ENCODE measurements at places on chromosomes 12 and 14.
A peak's percentile ranks its signal among the peaks of the same experiment; 100 is the strongest.

DNA sequence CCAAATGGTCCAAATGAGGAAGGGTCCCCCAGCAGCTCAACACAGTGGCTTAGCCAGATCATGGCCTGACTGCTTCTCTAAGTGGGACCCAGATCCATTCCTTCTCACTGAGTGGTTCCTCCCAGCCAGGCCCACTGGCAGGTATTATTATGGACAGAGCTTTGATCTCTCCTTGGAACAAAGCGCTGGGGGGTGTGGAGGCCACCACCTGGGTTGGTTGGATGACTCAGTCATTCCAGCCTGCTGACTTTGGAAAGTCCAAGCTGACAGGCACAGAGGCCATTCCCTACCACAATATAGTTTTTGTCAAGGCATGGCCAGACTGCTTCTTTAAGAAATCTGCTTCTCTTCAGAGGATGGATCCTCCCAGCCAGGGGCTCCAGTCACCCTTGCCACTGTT, 341.1 kb downstream of the BTG1 start:
- H3K27ac ChIP-seq: no peak overlapping the region
- no peaks in the 10 kb centered on the region for H3K36me3 ChIP-seq
- no peak overlapping the region for H3K4me3 ChIP-seq
- no peaks in the 10 kb centered on the region for H3K27me3 ChIP-seq

DNA sequence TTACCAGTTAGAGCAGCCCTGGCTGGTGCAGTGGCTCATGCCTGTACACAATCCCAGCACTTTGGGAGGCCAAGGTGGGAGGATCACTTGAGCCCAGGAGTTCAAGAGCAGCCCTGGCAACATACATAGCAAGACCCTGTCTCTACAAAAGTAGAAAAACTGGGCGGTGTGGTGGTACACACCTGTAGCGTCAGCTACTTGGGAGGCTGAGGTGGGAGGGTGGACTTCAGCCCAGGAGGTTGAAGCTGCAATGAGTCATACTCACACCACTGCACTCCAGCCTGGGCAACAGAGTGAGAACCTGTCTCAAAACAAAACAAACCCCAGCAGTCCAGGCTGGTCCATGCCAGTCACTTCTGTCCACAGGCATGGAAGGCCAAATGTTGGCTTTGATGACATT, 7.4 kb downstream of the COX14 start:
- H3K27ac ChIP-seq: no peak overlapping the region
- no peaks in the 10 kb centered on the region for H3K27me3 ChIP-seq
- no peak overlapping the region for H3K4me3 ChIP-seq
- H3K4me1 ChIP-seq: peaks cover 21% of the 10 kb centered on the region
- no peak for DNase-seq

GRCh38 chr14:93036652-93037345, 78.9 kb downstream of the ITPK1 start:
- no peaks in the 10 kb centered on the region for H3K36me3 ChIP-seq
- peaks cover 94% of the 10 kb centered on the region for H3K4me1 ChIP-seq
- H3K27ac ChIP-seq: peak overlapping the region; percentile 88
- H3K4me3 ChIP-seq: no peak overlapping the region

GRCh38 chr14:70812124-70812818, 3.0 kb upstream of the MAP3K9 start:
- no peaks in the 10 kb centered on the region for H3K4me1 ChIP-seq
- no peak overlapping the region for H3K4me3 ChIP-seq
- H3K36me3 ChIP-seq: no peaks in the 10 kb centered on the region

- H3K4me1 ChIP-seq: peaks cover 24% of the 10 kb centered on the region
- peaks cover 3% of the 10 kb centered on the region for H3K27me3 ChIP-seq
- no peak overlapping the region for H3K27ac ChIP-seq
- no peak overlapping the region for H3K4me3 ChIP-seq
- DNase-seq: no peak
These were observed 4.3 kb downstream of the BCAT1 start for GRCh38 chr12:24944601-24944975.

DNA sequence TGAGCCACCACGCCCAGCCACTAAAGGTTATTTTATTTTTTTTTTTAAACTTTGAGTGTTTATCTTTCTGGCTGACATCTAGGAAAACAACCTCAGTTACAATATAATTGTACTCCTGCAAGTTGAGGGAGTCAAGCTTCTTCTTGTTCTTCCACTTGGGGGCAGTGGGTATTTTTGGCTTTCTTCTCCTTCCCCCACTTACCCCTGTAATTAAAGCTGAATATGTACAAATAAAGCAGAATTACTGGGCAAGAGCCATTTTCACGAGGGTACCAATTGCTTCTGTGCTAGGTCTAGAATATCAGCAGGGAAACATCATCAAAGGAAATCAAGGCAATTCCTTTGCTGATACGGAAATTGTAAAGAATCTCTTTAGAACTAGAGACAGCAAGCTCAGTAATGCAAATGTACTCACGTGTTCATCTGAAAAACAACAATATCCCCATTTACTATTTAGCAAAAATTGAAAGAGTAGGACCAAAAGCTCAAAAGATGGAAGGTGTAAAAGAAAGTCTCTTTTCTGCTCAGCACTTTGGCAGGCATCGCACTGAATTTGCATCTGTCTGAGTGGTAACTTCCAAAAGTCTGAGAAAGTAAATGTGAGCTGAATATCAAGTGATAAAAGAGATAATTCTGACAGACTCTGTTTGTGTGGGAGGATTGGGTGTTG, 72.8 kb downstream of the TAOK3 start:
- no peak overlapping the region for H3K27ac ChIP-seq
- DNase-seq: no peak
- H3K36me3 ChIP-seq: no peaks in the 10 kb centered on the region
- no peaks in the 10 kb centered on the region for H3K27me3 ChIP-seq

DNA sequence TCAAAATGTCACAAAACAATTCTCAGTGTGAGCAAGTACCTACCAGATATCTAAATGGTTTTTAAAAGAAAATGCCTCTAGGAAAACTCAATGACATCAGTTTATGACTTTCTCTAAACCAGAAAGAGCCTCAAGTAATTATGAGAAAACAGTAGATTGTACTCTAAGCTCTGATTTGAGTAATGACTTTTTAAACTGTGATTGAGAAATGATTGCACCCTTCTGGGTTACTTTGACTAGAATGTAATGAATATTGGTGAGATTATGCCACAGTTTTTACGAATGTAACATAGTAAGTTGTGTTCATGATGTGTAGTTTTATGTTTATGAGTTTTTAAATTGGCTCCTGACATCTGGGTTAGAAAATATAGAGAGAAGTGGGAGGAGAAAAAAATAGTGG, 68.8 kb downstream of the ALX1 start:
- no peaks in the 10 kb centered on the region for H3K4me1 ChIP-seq
- no peak overlapping the region for H3K27ac ChIP-seq
- no peaks in the 10 kb centered on the region for H3K27me3 ChIP-seq
- no peak for DNase-seq

DNA sequence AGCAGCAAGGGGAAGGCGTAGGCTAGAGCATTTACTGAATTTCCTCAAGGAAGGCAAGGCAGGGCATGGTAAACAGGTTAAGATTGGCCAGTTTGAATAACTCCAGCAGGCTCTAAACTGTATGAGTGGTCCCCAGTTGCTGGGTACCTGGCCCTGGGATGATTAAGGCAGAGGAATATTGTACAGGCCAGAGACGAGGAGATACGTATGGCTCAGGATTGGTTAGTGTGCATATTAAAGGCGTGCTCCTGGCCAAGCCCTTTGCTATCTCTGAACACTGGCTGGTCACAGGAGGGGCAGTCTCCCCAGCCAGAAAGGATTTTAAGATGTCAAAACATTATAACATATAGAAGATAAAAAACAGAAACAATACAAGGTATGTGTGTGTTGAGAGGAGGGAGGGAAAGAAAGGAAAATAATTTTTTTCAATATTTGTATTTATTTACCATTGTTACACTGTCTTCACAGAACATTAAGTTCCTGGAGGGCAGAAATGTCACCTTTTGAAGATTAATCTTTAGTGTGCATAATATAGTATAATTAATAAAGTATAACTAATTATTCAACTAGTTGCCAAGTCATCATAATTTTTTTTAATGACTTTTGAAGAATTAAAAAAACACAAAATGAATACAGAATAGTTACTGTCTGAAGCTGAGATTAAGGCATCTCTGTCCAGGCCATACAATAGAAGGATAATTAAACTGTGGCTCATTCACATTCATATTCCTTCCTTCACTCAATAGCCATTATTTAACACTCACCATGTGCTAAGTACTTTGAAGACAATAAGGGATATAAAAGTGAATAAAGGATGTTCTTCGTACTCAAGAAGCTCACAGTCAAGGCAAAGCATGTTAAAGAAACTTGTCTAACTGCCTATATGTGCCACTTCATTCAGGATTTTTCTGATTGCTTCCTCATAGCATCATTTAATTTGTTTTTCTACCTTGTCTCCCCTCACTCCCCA, 41.9 kb downstream of the DCP1B start:
- peaks cover 15% of the 10 kb centered on the region for H3K36me3 ChIP-seq
- H3K4me1 ChIP-seq: peaks cover 3% of the 10 kb centered on the region
- DNase-seq: no peak
- no peak overlapping the region for H3K4me3 ChIP-seq
- H3K27ac ChIP-seq: no peak overlapping the region
- H3K27me3 ChIP-seq: no peaks in the 10 kb centered on the region

- no peaks in the 10 kb centered on the region for H3K27me3 ChIP-seq
- peak overlapping the region; percentile 92 for H3K27ac ChIP-seq
- peak; percentile 28 for DNase-seq
- H3K4me3 ChIP-seq: peak overlapping the region; percentile 79
- peaks cover 11% of the 10 kb centered on the region for H3K4me1 ChIP-seq
These were observed 1.7 kb downstream of the ANGEL1 start for GRCh38 chr14:76810953-76811400.

DNA sequence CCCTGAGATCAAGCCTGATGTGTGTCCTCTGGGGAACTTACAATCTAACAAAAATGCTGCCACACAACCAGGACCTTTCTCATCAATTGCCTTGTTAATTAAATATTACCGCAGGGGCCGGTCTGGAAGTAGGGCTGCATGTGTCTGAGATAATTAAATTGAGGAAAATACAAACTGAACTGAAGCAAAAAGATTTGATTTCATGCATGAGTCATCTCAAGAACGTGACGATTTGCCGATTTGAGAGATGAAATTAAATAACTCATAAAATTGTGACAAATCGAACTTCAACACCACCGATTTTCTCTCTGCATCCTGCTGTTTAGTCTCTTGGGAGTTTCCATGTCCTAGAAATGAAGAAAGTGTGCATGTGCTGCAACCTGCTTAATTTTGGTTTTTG, 94.6 kb upstream of the DAAM1 start:
- H3K27ac ChIP-seq: no peak overlapping the region
- no peak for DNase-seq
- H3K36me3 ChIP-seq: no peaks in the 10 kb centered on the region
- H3K27me3 ChIP-seq: peaks cover 18% of the 10 kb centered on the region

GRCh38 chr12:30598889-30599288, 96.8 kb downstream of the IPO8 start:
- H3K27me3 ChIP-seq: no peaks in the 10 kb centered on the region
- no peaks in the 10 kb centered on the region for H3K36me3 ChIP-seq
- no peak overlapping the region for H3K4me3 ChIP-seq
- no peak overlapping the region for H3K27ac ChIP-seq
- DNase-seq: no peak

DNA sequence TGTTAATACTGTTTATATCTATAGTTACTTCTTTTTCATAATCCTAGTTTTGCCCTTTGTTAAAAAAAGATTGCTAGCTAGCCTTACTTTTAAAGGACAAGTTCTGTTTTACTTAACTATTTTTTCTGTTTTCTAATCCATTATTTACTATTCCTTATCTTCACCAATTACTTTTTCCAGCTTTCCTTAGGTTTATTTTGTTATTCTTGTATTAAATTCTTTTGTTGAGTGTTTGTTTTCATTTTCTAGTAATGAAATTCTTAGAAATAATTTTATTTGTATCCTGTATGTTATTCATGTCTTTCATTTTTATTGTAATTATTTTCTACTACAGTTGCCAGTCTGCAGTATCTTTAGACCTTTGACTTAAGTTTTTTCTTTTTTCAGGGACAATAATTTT, 45.7 kb upstream of the GXYLT1 start:
- H3K36me3 ChIP-seq: peaks cover 52% of the 10 kb centered on the region
- no peak overlapping the region for H3K4me3 ChIP-seq
- peaks cover 3% of the 10 kb centered on the region for H3K4me1 ChIP-seq

- H3K27ac ChIP-seq: no peak overlapping the region
- DNase-seq: no peak
- H3K4me3 ChIP-seq: no peak overlapping the region
- no peaks in the 10 kb centered on the region for H3K4me1 ChIP-seq
These were observed 724.8 kb downstream of the C12orf50 start for GRCh38 chr12:87304406-87304805.

DNA sequence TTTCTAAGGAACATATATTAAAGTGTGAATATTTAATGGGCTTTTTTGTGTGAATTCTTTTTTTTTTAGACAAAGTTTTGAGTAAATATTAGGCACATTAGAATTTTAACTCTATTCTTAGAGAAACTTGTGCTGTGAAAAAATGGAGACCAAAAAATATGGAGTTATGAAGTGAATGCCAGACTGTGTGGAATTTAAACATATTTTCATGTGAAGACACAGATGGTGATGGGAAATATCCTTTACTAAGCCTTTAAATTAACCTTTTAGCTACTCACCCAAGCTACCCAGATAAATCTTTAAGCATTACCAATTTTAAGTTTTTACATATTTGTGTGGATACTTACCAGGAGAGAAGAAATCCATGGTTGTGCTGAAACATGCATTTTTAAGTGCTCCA, 148.8 kb upstream of the OTX2 start:
- H3K27ac ChIP-seq: no peak overlapping the region
- no peaks in the 10 kb centered on the region for H3K4me1 ChIP-seq
- H3K27me3 ChIP-seq: no peaks in the 10 kb centered on the region
- no peak for DNase-seq

DNA sequence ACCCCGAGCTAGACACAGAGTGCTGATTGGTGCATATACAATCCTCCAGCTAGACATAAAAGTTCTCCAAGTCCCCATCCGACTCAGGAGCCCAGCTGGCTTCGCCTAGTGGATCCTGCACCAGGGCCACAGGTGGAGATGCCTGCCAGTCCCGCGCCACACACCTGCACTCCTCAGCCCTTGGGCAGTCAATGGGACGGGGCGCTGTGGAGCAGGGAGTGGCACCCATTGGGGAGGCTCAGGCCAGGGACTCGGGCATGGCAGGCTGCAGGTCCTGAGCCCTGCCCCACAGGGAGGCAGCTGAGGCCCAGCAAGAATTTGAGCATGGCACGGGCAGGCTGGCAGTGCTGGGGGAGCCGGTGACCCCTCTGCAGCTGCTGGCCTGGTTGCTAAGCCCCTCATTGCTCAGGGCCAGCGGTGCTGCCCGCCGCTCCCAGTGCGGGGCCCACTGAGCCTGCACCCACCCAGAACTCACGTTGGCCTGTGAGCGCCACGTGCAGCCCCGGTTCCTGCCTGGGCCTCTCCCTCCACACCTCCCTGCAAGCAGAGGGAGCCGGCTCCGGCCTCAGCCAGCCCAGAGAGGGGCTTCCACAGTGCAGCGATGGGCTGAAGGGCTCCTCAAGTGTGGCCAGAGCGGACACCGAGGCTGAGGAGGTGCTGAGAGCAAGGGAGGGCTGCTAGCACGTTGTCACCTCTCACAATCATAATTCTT, 136.7 kb downstream of the PAWR start:
- DNase-seq: no peak
- H3K36me3 ChIP-seq: no peaks in the 10 kb centered on the region
- H3K27me3 ChIP-seq: no peaks in the 10 kb centered on the region
- peaks cover 8% of the 10 kb centered on the region for H3K4me1 ChIP-seq
- H3K27ac ChIP-seq: no peak overlapping the region

- H3K36me3 ChIP-seq: no peaks in the 10 kb centered on the region
- H3K27ac ChIP-seq: no peak overlapping the region
- no peaks in the 10 kb centered on the region for H3K27me3 ChIP-seq
These were observed 57.9 kb upstream of the FICD start for GRCh38 chr12:108457006-108457733.

Data from heart left ventricle (tissue), 16 donors.